ENCODE measurements at places on chromosomes 12 and 14.

- DNase-seq: peak; percentile 54
Observed at GRCh38 chr14:81303258-81303935, 82.6 kb upstream of the GTF2A1 start.

DNA sequence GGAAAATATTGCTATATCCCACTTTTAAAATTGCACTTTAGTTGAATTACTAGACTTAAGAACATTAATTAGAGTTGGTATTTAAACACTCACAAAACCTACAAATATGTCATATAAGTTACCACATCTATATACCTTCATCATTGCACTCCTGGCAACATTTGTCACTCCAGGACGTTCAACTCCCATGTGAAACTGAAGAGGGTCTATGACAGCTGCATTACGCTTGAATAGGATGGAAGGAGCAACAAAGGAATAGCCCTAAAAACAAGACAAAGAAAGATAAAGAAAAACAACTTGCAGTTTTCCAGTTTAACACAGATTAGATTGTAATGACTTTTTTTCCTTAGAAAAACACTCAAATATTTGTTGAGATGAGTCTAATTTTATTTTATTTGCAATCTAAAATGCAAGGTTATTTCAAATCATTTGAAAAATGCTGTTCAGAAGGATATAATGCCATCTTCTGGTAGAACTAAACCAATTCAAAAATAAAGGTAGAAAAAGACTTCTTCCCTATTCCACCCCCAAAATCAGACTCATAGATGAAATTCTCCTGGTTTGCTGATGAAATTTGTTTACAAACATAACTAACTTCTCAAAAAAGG is 84.3 kb upstream of the TTC7B start:
- DNase-seq: no peak

GRCh38 chr12:109434582-109434981 is 42.5 kb downstream of the KCTD10 start:
- no peak for DNase-seq

DNA sequence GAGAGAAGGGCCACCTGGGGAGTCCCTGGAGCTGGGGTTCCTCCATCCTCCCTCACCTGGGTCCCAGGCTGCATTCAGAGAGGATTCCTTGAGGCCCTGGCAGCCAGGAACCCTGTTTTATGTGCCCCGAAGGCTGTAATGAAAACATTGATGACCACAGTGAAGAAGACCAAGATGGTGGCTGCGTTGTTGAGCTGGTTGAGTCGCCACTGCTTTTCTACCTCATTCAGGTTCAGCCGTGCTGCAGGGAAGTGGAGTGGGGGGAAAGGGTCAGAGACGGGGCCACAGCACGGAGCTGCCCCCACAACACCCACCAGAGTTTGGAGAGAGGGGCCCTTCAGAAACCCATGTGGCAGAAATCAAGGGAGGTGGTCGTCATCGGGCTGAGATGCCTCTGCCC is 98.1 kb downstream of the NINJ2 start:
- DNase-seq: no peak

GRCh38 chr12:64737539-64737938 is 21.7 kb downstream of the GNS start:
- DNase-seq: no peak

GRCh38 chr14:33925946-33926345 is 24.9 kb downstream of the EGLN3 start:
- DNase-seq: no peak

DNA sequence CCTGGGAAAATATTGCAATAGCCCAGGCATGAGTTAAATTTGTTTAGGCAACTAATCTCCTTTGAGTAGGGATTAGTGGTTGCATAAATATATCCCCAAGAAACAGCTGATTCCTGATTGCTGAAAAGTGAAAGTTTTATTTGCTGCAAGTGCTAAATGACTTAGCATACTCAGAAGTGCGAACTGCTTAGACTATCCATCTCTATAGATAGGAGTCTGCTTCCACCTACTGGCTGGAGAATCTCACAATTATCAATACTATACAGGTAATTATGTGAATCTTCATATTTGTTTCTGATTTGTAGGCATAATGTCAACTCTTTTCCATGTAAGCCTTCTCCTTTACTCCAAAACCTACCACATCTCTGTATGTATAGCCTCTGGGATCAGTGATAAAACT is 12.0 kb upstream of the SLCO1B3 start:
- DNase-seq: no peak

DNA sequence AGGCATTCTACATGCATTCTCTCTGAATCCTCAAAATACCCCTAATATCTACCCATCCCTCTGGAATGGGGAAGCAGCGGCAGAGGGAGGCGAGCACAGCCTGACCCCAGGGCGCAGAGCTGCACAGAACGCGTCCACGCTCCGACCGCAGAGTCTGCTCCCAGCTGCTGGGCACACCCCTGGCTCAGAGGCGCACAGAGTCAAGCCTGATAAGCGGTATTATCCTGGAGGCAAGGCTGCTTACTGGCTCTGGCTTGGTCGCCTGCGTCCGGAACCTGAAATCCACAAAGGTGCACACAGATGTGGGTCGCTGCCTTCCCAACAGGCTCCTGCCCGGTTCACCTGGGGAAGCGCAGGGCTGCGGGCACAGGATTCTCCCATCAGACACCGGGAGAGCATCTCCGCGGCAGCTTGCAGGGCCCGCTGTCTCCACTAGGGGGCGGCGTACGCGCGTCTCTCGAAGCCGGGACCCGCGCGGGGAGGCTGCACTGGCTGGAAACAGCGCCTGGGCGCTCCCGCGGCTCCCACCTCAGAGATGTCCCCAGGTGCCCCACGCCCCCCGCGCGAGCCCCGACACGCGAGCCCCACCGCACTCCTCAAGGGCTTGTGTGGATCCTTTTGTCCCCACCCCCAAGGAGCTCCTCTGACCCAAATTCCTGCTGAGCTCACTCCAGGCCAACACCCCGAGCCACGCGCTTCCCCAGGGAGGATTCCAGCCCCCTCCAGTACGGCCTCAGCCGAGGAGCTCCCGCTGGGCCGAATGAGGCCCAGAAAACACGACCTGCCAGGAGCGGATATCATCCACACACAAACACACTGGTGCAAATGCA is 120.1 kb upstream of the FZD10 start:
- no peak for DNase-seq

DNA sequence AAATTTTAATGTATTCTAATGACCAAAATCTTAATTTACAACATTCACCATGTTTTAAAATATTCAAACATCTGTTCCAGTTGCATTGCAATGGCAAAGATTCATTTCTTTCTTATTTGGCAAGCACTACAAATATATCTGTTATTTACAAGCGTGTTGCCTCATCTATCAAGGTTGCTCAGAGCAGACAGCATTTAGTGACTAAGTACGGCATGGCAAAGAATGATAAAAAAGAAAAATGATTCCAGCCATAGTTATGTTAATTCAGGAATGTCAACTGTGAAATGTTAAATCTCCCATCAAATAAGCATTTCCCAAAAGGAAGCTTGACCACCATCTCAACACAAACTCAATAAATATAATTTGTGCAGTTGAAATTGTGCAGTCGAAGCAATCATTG is 312.1 kb downstream of the SEC23A start:
- DNase-seq: no peak

DNA sequence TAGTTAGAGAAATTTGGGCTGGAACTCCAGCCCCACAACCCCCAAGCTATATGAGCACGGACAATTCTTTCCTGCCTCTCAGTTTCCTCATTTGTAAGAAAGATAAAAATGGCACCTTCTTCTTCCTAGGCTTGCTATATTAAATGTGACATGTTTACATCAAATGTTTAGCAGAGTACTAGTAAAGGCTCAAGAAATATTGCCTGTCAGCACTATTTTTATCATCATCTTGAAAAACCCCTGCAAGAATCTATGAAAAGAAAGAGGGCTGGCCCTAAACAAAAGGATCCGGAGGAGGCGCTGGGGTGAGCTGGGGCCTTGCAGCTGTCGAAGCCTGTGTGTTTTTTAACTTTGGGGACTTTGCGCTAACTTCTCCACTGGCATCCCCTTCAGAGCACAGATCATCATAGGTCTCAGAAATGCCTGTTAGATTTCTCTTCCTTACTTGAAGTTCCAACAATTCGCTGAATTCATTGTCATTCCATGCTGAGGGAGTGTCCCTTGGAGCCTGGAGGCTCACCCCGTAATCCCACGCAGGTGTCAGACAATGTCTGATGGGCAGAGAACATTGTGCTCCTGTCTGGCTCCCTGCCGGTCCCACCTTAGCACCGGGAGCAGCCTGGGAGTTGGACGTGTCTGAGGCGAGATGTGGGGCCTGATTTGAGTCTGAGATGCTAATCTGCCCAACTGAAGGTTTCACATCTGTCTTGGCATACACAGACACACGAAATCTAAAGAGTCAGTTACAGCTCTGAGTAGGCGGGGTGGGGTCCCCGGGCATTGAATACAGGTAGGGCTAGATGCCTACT is 206.8 kb downstream of the NUAK1 start:
- no peak for DNase-seq

DNA sequence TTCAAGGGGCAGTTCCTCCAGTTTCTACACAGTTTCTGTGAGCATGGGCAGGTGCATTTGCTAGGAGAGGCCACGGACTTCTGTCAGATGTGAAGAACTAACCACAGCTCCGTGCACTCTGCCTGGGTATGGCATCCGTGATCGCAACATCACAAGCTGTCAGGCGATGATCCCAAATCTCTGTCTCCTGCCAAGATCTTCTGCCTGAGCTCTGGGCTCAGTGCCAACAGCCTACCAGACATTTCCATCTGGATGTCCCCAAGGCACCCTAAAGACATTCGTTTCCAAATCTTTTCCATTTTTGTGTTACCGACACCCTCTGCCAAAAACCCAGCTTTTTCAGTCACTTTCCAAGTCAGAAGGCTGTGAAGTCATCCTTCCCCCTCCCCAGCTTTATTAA is 292.1 kb downstream of the GLT1D1 start:
- DNase-seq: no peak

GRCh38 chr14:104099096-104100041 is 13.9 kb downstream of the ASPG start:
- DNase-seq: no peak

- no peak for DNase-seq
Observed at GRCh38 chr12:125606312-125606711, 541.1 kb downstream of the AACS start.

DNA sequence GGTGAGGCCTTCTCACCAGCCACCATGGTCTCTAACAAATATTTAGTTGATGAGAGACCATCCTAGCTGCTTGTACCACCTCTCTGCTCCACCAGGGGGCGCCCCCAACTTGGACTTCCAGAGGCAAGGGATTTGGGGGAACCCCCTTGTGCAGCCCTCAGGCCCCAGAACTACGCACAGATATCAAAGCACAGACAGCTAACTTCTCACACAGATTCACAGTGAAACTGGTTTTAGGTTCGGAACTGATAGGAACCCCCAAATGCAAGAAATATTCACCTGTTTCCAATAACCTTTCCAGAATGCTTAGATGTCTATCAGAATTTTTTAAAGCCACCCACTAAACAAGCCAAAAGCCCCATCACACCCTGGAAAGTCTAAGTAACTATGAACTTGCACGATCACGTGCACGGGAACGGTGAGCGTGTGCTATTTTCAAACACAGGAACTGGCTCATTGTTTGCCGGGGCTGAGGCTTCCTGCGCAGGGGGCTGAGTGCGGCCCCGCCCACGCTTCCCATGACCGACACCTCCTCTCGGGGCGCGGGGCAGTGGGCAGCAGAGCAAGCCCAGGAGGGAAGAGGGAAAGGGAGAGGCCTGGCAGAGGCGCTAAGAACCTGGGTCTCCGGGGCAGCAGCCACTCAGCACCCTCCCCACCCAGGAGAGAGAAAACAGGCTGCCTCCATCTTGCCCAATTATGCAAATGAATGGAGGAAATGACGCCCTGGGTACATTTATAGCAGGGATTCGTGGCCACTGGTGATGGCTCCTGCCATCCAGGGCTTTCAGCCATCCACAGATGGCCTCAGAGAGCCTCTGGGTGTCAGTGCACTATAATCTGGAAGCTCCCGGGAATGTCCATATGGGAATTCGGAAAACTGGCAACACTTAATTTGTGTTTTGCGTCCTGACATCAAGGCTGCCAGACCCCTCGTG is 79.4 kb upstream of the GPR68 start:
- peak; percentile 91 for DNase-seq

- DNase-seq: no peak
Observed at GRCh38 chr12:91874086-91874865, 271.4 kb downstream of the BTG1 start.

- DNase-seq: no peak
Observed at GRCh38 chr14:91119556-91120311, 5.9 kb downstream of the DGLUCY start.

- DNase-seq: no peak
Observed at GRCh38 chr14:98926146-98926545, 345.9 kb downstream of the BCL11B start.

DNA sequence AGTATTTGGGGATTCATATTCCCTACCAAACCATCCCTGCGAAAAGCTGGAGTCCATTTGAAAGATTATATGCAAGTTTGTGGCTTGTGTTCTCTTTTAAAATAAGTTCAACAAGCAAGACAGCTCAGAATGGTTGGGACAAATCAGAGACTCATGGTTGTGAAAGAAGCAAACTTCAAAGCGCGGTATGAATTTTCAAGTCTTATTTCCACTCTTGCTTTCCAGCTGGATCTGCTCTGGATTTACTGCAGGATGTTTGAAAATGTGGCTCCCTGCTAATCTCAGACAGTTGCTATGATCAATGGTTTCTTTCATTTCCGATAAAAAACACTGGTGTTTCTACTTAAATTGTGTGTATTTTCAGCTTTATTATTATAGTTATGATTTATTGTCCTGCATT is 477.5 kb downstream of the RAD51B start:
- DNase-seq: no peak
